BJ (cell line): ENCODE measurements at places on chromosomes 6 and 20. TPM values are rescaled to one million over a fixed set of nuclear protein-coding genes. Genes with fewer than 3 reads are reported as not detected.

DNA sequence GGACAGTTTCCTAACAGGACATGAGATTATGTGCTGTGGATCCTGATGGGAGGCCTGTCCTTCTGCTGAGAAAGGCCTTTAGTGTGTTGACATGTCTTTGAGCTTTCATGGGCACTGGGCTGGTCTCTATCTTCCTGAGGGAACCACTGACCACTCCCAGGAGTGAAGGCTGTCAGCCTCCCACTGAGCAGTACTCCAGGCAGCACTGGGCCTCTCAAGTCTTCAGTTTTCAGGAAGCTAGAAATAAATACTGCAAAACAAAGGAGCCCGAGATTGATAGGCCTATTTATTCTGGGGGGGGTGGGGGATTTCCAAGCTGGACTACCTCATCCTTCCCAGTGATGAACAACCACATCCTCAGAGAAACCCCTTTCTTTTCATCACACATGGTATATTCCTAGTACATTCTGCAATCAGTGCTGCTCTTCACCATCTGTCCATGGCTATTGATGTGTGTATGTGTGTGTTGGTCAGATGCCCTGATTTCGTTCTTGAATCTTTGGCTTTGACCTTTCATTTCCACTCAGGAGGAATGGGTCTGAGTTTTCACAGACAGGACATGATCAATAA lies 180.9 kb upstream of the SPTLC3 start:
- no peak for DNase-seq

DNA sequence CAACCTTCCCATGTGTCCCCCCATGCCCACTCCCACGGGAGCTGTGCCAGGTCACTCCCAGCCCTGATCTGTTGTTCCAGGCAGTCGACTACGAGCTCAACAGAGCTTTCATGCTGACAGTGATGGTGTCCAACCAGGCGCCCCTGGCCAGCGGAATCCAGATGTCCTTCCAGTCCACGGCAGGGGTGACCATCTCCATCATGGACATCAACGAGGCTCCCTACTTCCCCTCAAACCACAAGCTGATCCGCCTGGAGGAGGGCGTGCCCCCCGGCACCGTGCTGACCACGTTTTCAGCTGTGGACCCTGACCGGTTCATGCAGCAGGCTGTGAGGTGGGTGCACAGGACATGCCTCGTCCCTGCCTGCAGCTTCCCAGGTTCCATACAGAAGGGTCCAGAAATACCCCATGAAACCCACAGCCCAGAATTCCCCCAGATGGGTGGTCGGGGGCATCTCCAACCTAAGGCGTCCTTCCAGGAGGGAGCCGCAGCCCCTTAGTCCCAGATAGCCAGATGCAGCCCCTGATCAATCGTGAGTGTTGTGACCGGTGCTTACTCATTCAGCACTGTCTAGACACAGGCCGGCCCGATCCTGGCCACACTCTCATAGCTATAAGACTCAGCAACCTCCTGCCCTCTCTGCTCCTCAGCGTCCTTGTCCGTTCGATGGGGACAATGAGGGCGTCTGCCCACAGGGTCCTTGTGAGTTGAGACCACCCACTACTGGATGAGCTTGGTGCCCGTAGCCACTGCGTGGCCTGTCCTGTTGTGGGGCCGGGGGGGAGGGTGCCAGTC lies 142.1 kb downstream of the TAF4 start:
- no peak for DNase-seq

DNA sequence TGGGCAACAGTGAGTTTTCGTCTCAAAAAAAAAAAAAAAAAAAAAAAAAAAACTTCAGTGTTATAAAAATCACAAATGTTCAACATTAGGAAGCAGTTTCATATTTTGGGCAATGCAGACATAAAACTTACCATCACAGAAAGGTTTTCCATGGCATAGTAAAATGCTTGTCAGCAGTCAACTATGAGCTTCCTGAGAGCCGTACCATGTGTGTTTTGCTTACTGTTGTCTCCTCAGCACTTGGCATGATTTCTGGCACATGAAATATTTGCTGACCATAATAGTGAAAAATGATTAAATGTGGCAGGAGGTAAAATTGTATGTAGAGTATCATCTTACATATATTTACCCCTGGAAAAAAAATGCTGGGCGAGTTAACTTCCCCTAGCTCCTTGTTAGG lies 237.5 kb upstream of the SLC35B3 start:
- DNase-seq: no peak

GRCh38 chr20:49245921-49246740 lies 26.9 kb downstream of the DDX27 start:
- no peak for DNase-seq

DNA sequence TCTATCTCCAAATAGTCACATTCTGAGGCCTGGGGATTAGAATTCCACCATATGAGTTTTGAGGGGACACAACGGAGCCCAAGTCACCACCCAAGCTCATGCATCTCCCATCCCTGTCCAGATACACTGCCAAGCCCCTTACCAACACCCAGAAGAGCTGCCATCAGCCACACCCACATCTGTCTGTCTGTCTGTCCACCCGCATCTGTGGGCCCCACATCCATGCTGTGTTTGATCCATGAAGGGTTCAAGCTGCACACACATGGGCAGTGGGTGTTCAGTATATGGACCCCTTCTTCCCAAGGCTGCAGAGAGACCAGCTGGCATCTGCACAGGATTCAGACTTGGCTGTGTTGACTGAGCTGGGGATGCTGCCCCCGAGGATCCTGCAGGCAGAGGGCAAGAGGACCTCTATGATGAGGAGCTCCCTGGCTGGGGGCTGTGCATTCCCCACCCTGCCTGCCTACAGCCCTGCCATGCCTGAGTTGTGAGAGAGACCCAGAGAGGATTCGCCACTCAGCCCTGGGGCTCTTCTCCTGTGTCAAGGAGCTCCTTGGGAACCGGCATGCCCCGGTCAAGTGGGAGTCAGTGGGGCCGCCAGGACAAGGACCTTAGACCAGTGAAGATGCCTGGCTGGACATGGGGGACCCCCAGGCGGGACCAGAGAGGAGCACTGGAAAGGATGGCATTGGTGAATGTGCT lies 206.4 kb downstream of the SYNDIG1 start:
- DNase-seq: no peak

DNA sequence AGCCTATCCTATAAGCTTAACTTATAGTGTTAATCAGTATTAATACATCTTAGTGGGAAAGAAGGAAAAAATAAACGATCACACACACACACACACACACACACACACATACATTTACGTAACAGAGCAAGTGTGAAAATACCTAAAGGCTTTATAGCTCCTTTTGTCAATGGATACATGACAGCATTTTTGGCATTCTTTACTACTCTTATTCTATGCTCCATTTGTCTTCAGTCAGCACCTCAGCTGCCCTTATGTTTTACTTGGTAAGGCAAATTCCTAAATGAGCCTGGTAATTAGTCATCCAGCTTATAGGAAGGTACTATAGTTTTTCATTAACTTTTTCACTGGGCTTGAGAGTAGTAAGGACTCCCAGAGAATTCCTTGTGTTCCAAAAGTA lies 25.1 kb upstream of the SLC17A3 start:
- no peak for DNase-seq

DNA sequence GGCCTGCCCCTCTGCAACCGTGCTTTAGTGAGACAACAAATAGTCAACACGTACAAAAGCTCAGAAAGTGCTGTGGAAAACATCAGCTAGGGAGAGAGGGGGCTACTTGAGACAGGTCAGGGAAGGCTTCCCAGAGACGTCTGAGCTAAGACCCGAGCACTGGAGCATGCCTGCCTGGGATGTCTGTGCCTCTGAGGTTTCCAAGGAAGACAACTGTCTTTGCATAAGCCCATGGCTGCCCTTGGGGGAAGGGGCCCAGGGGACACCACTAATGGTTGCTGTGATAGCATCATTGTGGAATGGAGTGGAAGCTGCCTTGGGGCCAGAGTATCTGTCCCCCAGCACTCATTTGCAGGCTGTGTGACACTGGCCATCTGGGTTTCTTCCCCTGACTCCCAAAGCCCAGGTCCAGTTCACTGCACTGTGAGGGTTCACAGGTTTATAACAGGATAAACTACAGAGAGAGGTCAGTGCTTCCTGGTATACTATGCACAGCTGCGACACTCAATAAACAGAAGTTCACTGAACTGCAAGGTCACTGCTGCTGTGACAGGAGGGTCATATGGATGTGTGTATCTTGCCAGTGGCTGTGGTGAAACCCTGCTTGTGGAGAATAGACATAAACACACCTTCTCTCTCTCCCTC lies 1.5 kb upstream of the ARFGEF2 start:
- DNase-seq: no peak

GRCh38 chr20:10217721-10218410 lies 764 bp upstream of the SNAP25 start:
- peak; percentile 64 for DNase-seq

DNA sequence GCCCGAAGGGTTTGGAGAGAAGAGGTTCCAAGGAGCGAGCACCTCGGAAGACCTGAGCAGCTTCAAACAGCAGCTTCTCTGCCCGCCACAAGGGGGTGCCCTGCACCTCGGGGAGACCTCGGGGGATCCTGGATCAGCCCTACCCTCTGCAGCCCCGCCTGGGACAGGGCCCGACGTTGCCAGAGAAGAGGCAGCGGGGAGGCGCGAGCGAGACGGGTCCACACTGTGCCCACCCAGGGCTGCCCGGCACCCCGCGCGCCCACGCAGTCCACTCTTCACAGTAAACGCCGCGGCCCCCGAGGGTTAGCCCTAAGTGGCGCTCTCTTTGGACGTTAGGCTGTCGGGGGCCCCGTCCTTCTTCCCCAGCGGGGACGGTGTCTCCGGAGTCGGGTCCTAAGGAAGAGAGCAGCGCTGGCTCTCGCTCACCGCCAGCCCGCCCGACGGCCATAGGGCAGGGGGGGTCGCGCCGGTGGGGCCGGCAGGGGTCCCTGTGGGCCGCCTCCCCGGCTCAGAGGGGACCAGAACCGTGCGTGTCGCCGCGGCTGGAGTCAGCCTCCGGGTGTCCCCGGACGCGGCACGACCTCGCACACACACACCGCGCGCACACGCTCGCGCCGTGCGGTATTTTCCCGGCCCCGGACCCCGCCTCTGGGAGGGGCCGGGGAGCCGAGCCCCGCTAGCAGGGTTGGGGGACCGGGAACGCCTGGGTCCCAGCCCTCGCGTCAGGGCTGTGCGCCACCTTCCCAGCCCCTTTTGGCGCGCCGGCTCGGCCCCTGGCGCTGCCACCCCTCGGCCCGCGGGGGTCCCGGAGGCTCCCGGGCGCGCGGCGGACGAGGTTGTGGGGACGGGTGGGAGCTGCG lies 929 bp downstream of the CDH22 start:
- DNase-seq: no peak

- DNase-seq: no peak
These were observed 3.3 kb downstream of the ENTPD6 start for GRCh38 chr20:25198663-25199383.

DNA sequence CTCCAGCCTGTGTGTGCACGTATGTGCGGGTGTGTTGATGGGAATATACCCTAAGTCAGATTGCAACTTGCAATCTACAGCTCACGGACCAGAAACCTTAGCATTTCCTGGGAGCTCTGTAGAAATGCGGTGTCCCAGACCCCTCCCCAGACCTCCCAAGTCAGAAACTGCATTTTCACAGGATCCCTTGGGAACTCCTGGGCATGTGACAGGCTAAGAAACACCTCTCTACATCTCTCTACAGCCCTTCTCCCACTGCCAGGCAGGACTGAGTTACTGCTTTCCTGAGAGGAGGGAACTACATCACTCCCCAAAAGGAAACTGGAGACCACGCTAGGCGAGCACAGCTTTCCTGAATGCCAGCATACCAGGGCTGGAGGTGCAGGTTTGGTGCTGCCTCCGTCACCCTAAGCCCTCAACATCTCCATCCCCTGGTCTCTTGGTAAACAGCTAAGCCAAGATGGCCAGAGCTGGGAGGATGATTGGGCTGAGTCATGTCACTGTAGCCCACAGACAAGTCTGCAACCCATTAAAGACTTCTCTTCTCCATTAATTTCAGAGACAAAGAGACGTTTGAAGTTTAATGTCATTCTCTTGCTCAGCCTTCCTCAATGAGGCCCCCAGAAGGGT lies 194.4 kb downstream of the BMP7 start:
- DNase-seq: no peak

DNA sequence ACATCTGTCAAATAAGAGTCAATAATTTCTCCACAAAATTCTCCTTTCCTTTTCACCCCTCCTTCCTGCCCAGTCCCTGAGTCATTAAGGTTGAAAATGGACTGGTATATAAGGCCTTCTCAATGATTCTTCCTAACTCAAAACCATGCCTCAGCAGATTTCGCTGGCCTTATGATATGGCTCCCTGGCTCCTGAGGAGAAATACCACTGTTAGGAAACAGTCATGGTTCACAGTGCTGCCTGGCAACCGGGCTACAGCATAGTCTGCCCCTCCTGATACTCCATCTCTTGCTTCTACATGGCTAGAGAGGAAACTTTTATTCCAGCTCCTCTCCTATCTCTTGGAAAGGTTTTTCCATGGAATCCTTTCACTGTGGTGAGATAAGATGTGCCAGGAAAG lies 4.7 kb downstream of the UBE2J1 start:
- DNase-seq: no peak

DNA sequence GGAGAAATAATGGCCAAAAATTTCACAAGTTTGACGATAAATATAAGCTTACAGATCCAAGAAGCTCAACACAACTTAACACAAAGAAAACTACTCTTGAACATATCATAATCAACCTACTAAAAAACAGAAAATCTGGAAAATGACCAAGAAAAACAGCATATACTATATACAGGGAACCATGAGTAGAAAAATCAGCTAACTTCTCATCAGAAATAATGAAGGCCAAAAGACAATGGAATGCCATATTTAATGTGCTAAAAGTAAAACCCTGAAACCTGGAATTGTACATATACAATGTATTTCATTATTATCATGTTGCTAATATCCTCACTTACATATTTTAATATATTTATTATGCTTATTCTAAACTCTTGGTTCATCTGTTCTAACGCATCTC lies 25.3 kb downstream of the MAPK13 start:
- DNase-seq: no peak

GRCh38 chr6:80001337-80001736 lies 3.1 kb upstream of the TTK start:
- DNase-seq: no peak

ESR1 gene
- polyA plus RNA-seq: not detected in 2 replicates

IL17F gene
- polyA plus RNA-seq: not detected in 2 replicates

TSHZ2 gene
- polyA plus RNA-seq: not detected in 2 replicates

MAK gene
- not detected in 2 replicates for polyA plus RNA-seq

SAPCD1 gene
- polyA plus RNA-seq: 1.2 and 1.9 TPM in 2 replicates

SEL1L2 gene
- polyA plus RNA-seq: 0.38 and 0.86 TPM in 2 replicates
